ENCODE measurements at places on chromosomes 2 and 18.

GRCh38 chr2:64605026-64605471 is 48.7 kb downstream of the SERTAD2 start:
- no peak for DNase-seq

DNA sequence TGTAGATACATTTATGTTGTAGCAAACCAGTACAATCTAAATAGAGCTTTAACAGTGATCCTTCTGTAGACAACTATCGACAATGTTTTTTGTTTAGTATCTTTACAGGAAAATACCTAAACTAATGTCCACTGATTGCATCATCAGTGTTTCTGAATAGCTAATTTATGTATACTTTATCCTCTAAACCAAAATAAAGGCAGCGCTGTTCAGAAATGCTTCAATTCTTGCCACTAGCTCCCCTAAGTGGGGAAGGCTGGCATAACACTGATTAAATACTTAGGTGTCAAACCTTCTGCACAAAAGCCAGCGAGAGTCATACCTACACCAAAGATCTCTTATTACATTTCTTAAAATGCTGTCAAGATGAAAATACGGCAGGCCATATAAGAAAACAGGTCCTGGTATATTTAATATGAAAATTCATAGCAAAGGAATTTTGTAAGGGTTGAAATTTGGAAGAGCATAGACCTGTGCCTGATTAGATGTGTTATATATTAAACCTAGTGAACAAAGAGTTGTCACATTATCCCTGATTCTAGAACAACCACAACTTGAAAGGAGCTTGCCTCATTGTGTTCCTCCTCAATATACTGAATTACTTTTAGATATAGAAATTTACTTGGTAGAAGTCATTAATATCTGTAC is 1693.4 kb upstream of the SLC39A10 start:
- DNase-seq, result peak; percentile 29

DNA sequence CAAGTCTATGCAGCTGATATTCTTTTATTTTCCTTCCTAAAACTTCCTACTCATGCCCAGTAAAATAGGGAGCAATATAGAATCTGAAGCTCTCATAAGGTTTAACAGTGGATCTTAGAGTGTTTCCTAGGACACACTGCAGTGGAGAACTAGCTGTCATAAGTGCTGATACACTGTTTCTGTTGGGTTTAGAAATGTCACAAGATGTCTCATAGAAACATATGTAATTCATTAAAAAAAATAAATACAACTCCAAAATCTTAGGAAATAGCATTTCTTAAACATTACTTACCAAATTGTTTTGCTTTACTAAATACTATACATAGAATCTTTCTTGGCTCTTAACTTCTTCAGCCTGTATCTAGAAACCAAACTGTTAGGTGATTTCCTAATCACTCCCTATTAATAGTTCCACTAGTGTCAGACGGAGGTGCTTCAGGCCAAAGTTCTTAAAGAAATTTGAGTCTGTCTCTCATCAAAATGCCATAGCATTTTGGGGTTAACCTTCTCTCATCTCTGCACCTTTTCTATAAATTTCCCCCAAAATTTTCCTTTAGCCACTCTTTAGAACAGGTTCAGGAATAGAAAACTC is 93.7 kb downstream of the CERKL start:
- no peak for DNase-seq

GRCh38 chr2:212791569-212791968 is 253.0 kb upstream of the ERBB4 start:
- DNase-seq, result no peak

DNA sequence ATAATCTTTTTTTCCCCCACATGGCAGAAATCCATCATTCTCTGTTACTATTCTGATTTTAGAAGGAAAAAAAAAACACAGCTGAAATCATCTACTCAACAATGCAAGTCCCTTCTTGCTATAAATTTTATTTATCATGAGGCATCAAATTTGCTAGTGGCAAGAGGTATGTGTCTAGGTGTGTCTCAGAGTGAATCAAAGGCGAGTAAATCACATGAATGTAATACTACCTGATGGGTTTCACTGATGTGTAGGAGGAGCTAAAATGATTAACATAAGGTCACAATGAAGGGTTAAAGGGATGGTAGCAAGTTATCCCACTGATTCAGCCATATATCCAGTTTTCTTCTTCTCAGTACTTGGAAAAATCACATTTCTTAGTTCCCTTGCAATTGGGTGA is 24.5 kb upstream of the PELI1 start:
- DNase-seq, result no peak

- no peak for DNase-seq
Measured at GRCh38 chr2:203328760-203329540, 756 bp downstream of the ABI2 start.

GRCh38 chr2:156670104-156670503 is 233.9 kb downstream of the GPD2 start:
- no peak for DNase-seq

DNA sequence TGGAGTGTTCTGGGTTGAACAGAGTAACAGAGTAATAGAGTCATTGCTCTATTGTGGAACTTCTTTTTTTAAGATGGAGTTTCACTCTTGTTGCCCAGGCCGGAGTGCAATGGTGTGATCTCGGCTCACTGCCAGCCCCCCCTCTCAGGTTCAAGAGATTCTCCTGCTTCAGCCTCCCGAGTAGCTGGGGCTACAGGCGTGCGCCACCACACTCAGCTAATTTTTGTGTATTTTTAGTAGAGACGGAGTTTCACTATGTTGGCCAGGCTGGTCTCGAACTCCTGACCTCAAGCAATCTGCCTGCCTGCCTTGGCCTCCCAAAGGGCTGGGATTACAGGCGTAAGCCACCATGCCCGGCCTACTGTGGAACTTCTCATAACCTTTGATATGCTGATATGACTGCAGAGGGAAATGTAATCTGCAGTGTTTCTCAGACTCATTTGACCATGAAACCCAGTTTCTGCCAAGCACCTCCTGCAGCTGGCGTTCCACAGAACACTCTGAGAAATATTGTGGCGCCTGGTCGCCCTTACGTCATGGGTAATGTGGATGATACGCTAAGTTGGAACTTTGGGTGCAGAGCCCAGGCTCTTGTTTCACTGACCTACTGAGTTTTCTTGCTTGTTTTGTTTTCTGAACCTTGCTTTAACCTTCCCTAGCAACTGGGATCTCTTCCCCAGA is 213.8 kb downstream of the BCL2 start:
- DNase-seq, result no peak

- DNase-seq, result no peak
Measured at GRCh38 chr2:103809415-103809814, 1044.5 kb upstream of the POU3F3 start.

DNA sequence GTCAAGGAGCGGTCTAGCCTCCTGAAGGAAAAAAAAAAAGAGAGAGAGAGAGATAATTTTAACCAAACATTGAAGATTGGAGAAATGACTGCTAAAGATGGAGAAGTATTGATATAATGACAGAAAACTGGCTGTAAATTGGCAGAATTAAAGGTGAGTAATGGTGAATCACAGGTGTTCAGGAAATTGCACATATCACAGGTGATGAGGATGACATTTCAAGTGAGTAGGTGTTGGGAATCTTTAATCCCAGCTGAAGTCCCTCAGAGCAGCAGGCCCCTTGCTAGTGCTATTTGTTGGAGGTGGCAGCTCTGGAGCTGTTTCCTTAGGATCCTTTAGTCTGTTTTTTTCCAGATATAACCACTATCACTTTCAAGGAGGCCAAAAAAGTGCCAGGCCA is 678.4 kb upstream of the VRK2 start:
- DNase-seq, result no peak

- DNase-seq, result no peak
Measured at GRCh38 chr2:136221026-136221425, 103.1 kb upstream of the CXCR4 start.

GRCh38 chr2:236774171-236774570 is 204.5 kb downstream of the ACKR3 start:
- DNase-seq, result no peak

- no peak for DNase-seq
Measured at GRCh38 chr2:151881342-151881741, 53.1 kb upstream of the ARL5A start.

DNA sequence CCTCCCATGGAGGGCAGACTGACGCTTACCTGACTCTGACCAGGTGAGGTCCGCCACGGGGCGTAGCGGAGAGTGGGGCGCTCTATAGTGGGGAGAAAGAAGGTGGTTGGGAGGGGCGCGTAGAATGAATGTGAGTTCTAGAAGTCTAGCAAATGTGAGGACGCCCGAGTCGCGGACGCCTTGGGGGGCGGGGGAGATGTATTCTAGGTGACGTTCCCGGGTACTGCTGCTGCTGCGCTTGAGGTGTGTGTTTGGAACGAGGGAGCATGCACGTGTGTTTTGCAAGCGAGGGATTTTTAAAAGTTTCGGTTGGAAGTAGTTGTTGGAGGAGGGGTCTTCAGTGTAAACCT is 758 bp downstream of the RIF1 start:
- no peak for DNase-seq

GRCh38 chr2:234863043-234863934 is 88.5 kb upstream of the SH3BP4 start:
- DNase-seq, result no peak

GRCh38 chr2:8452979-8453903 is 228.6 kb upstream of the ID2 start:
- no peak for DNase-seq

DNA sequence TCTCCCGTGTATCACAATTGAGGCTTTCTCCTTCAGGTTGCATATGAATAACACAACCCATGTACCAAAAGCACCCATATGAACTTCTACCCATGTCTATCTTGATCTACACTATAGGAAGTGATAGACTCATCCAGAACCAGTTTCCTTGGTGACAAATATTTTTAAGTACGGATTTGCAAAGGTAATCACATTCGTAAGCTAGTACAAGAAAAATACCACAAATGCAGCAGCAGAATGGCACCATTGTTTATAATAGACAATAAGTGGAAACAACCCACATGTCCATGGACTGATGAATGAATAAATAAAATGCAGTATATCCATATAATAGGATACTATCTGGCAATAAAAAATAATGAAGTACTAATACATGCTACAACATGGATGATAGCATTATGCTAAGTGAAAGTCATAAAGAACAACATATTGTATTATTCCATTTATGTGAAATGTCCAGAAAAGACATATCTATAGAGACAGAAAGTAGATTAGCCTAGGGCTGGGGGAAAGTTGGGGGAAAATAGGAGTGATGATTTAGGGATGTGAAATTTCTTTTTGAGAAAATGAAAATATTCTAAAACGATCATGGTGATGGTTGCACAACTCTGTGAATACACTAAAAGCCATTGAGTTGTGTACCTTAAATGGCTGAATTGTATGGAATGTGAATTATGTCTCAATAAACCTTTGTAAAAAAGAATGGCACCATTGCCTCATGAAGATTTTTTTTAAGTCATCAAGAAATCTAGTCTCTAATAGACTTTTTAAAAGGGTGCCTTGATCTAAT is 3.4 kb upstream of the CCDC88A start:
- no peak for DNase-seq

DNA sequence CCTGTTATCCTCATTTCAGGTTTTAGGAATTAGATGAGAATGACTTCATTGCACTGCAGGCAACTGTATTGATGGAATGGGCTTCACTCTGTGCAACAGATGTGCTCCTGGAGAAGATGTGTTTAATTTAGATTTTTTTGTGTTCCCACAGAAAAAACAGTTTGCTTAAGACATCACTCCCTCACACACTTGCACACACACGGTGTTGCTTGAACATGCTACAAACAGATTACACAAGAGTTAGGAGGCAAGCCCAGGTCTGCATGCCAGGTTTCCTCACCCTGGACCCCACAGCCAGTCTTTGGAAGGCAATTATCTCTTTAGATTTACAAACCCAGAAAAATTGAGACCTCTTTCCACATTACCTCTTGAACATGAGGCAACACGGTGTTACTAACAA is 93.7 kb upstream of the KLHL29 start:
- no peak for DNase-seq

- no peak for DNase-seq
Measured at GRCh38 chr18:58784601-58785137, 80.0 kb upstream of the ZNF532 start.

DNA sequence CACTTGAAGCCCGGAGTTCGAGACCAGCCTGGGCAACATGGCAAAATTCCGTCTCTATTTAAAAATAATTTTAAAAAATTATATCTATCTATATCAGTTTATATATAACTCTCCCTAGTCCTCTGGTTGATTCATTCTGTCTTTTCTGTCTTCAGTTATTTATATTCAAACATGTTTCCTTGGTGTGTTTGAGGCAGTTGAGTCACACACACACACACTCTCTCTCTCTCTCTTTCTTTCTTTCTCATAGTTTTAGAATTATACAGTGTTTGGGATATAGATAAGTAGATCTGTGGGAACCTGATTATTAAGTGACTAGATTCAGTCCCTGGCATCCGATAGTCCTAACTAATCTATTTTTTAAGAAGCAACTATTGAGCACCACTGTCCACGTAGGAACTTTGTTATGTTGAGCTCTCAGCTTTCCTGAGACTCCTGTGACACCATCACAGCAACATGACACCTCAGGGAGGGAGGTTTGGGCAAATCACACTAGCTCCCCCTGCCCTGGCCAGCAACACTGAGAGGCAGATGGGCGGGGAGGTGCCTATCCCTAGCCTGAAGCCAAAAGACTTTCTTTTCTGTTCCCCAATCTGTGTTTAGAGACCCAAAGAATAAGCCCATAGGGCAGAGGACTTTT is 482.7 kb downstream of the DLGAP1 start:
- no peak for DNase-seq

GRCh38 chr2:33665039-33665438 is 65.9 kb upstream of the FAM98A start:
- no peak for DNase-seq

DNA sequence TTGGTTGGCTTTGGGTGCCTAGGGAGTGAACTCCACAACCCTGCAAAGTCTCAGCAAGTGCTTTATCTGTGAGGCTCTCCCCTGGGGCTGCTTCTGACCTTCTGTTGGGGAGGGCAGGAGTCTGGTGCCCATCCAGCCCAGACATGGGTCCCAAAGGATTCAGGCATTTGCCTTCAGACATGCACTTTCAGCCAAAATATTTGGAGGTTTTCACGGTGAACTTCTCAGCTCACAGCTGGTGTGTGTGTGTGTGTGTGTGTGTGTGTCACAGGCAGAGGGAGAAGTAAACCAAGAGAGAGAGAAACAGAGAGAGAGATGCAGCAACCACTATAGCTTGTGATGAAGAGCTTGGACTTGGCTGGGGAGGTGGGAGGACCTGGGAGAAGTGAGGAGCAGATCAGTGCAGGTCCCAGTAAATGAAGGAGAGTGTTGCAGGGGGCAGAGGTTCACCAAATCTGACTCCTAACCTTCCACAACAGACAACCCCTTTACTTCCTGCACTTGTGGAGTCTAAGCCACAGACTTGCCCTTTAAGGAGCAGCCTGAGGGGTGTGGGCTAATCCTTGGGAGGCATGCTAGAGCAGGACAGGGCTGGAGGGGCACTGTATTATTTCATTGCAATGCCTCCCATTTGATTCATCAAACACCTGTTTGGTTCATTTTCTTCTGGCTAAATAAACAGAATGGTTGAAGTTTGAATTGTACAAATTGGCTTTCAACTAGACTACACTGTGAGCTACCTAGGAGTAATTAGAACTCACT is 14.1 kb downstream of the SLC9A4 start:
- no peak for DNase-seq

- no peak for DNase-seq
Measured at GRCh38 chr2:47641366-47641765, 141.6 kb upstream of the MSH6 start.

Data from smooth muscle cell of the brain vasculature (primary cell).